ENCODE measurements at places on chromosomes 1 and 21.
A peak's percentile ranks its signal among the peaks of the same experiment; 100 is the strongest.

GRCh38 chr1:242828199-242828598, 303.7 kb upstream of the PLD5 start:
- DNase-seq: no peak

DNA sequence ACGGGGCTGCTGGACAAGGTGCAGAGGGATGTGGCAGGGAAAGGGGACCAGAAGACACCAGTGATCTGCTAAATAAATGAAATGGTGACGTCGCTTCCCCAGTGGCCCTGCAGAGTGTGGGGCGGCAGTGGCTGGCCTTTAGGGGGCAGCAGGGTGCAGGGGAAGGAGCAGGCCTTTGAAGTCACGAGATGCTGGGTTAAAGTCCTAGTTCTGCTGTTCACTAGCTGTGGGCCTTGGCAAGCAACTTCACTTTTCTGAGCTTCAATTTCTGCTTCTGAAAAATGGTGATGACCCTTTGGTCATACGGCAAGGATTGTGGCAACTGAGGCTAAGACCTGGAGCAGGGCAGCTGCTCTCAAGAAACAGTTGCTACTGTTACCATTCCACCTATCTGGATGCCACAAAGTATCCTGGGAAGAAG, 9.2 kb upstream of the GALE start:
- peak; percentile 58 for DNase-seq

DNA sequence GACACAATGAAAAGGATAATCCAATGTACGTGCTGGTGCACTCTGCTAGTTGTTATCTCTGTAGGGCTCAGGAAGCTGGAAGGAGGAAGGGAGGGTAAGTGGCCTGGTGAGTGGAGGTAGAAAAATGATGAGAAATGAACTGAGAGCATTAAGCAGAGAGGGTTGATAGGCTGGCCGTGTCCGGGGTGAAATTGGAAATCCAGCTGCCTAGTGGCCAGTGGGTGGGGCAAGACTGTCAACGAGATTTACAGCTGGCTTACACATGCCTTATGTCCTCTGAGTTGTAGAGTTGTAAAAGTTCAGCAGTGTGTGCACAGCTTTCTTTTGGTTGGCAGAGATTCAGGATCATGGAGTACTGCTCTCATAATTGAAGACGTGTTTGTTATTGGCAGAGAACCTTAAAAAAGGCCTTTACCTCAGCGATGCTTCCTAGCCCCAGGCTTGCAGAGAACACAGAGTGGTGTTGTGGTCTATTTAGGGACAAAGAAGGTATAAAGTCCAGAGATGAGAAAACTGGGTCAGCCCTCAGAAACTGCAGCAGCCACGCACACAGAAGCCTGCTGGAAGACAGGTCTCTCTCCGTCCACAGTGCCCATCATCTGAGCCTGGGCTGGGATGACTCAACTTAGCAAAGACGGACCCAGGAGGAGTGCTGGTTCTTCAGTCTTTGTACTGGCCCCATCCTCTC, 132.4 kb downstream of the EDEM3 start:
- no peak for DNase-seq

DNA sequence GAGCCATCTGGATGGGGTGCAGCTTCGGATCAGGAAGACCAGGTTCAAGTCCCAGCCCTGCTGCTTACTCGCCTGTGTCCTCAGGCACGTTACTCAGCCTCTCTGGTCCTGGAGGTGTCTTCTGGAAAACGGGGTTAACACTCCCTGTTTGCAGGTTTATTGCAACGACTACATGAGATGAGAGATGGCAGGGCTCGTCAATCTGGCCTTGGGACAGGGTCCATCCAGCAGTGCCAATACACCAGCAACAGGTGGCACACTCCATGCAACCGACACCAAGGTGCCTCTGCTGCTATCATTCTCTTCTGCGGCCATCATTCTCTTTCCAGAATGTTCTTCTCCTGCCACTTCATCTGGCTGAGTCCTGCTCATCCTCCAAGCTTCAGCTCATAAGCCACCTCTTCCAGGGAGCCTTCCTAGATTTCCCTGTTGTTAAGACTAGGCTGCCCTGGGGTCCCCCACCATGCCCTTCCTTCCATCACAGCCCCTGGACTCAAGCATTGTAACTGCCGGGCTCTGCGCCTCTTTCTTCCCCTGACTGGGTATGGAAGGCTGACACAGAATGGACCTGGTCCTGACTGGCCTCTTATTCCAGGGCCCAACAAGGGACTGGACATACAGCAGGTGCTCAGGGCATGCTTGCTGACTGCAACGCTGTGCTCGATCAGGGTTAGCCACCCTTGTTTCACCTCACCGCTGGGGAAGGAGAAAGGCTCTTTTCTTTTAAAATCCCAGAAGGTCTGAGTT, 87.4 kb downstream of the DMRTB1 start:
- DNase-seq: no peak

DNA sequence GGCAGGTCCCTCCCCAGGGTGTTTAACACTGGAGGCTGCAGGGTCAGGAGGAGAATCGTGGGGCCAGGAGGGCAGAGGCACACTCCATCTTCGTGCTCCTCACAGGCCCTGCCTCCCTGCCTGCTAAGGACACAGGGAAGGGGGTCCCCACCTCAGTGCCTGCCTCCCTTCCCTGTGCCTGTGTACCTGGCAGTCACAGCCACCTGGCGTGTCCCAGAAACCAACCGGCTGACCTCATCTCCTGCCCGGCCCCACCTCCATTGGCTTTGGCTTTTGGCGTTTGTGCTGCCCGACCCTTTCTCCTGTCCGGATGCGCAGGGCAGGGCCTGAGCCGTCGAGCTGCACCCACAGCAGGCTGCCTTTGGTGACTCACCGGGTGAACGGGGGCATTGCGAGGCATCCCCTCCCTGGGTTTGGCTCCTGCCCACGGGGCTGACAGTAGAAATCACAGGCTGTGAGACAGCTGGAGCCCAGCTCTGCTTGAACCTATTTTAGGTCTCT, 623 bp upstream of the BGLAP start:
- no peak for DNase-seq
